AG10803 (cell line): ENCODE measurements at places on chromosomes 5 and 9.
A peak's percentile ranks its signal among the peaks of the same experiment; 100 is the strongest.

- DNase-seq, result no peak
These were observed 74.0 kb downstream of the WDR41 start for GRCh38 chr5:77418162-77418561.

- no peak for DNase-seq
These were observed 95.4 kb downstream of the HTR4 start for GRCh38 chr5:148558892-148559291.

- no peak for DNase-seq
These were observed 535.2 kb upstream of the CLINT1 start for GRCh38 chr5:158394102-158394501.

DNA sequence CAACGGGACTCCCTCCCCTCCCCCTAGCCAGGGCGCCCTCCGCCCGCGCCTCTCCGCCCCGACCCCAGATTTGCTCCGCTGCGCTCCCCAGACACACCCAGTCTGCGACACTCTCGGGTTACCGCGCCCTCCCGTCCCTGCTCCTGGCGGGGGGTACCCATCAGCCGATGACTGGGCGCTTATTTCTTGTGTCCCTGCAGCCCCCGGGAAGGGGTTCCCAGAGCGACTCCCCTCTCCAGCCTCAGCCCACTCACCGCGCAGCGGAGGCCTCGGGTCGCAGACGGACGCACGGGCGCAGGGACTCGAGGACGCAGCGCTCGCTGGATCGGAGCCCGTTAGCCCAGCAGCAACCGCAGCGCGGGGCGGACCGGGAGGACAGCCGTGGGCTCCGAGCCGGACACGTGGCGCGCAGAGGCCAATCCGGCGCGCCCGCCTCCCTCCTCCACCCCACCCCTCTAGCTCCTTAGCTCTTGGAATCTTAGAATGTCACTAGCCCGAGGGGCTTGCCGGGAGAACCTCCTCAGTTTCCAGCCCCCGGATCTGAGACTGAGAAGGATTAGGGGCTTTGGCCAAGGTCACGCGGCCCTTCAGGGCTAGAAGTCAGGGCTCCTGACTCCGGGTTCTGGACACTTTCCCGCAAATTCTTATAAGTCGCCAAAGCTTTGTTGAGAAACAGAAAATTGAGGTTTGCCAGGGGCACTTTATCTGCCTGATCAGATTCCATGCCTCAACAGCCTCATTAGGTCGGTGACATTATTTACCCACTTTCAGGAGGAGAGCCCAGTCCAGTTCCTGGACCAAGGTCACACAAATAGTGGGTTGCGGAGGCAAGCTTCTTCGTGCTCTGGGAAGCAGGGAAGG, at the start of gene ANXA6:
TSS of gene ANXA6 (minus strand) at position 354 of the 861 bp plus-strand sequence. CDS start 9,878 bp downstream, outside the sequence.
- DNase-seq, result peak; percentile 73

DNA sequence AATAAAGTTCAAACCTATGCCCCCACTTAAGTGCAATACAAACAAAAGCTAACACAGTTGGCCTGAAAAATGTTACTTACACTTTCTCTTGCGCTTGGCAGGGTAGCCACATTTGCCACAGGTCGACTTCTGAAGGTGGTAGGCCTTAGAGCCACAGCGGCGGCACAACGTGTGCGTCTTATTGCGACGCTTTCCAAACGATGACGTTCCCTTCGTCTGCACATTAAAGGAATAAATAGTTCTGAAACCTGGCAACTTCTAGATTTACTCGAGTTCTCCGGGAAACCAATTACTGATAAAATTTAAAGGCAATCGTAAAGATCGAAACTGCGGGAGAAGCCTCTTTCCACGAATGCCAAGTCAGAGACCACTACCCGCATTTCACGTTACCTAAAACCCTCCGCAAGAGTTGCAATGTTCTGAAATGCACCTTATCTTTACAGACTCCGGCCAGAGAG, 602 bp downstream of the RPL37 start:
- DNase-seq, result peak; percentile 44

DNA sequence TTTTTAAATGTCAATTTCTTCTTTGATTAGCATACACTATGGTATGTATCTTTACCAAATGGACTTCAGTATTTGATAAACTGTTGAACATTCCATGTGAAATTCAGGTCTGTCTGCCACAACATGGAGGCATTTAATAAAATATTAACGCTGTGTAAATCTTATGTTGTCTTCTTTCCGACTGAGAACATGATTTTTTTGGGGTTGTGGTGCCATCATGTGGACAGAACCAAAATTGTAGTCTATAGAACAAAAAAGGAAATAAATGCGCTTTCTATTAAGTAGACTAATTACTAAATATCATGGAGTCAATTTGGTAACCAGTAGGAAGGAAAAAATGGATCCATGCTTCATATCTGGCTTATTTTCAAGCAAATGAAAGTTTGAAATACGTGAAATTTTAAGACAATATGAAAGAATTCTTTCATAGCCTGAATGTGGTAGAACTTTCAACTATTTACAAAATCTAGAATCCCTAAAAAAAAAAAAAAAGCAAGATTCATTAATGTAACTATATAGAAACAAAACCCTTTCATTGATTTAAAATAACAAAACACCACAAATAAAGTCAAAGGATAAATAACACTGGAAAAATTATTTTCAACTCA, 2.8 kb upstream of the PLK2 start:
- peak; percentile 60 for DNase-seq

- no peak for DNase-seq
These were observed 204.5 kb downstream of the HSPA4 start for GRCh38 chr5:133256276-133256675.
